NCI-H2227 treated with DMSO at 0.1 percent for 48 hours (cell line): ENCODE measurements at places on chromosomes 5 and 9.

DNA sequence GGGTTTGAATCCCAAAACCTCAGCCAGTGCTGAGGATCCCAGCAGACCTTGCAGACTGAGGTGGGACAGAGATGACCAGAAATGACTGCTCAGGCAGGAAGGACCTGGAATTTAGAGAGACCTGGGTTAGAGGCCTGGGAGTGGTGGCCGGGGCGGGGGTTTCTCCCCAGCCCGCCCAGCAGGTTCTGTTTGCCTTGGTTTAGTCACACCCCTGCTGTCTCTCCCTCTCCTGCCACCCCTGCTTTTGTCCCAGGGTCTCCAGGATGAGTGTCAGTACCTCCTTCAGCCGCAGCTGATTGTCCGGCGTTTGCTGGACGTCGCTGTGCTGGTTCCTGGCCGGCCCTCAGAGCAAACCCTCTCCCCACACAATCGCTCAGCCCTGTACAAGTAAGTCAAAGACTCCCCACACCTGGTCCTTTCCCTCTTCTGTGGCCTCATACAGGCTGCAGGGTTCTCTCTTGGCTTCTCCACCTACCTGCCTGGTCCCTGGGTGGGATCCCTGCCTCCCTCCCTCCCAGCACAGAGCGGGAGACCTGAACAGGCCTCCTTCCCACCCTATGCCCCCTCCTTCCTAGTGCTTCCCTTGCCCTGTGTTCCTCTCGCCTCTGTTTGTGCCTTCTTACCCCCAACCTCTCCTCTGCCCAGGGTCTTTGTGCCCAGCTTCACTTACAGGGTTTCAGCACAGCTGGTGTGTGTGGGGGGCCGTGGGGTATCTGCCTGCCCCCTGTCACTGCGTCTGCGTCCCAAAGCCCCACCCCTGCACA lies 12.0 kb downstream of the TMEM8B start:
- DNase-seq: no peak

DNA sequence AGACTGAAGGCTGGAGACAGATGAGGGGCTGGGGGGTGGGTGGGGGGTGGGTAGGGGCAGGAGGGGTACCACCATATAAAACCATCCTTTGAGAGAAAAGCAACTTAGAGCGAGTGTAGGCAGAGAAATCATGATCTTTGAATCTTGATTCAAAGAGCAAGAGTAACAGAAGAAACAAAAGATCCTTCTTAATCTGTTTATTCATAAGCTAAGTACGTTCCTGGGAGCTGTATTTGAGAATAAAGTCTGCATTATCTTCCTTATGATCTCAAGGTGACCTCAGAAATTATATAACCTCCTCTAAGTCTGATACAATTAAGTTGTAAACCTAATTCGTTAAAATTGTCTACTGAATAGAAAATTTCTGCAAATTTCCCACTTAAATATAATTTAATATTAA lies 558.8 kb downstream of the NR2F1-AS1 start:
- no peak for DNase-seq

- DNase-seq: no peak
Measured at GRCh38 chr5:39107350-39107749, 33.2 kb upstream of the RICTOR start.

GRCh38 chr9:125755340-125755739 lies 8.2 kb downstream of the PBX3 start:
- DNase-seq: no peak

- no peak for DNase-seq
Measured at GRCh38 chr5:57895766-57896165, 413.2 kb upstream of the ACTBL2 start.

- no peak for DNase-seq
Measured at GRCh38 chr5:178231539-178232123, 971 bp downstream of the PHYKPL start.
